Nephron progenitor cell (in vitro differentiated cells): ENCODE measurements at places on chromosomes 2 and 18.
A peak's percentile ranks its signal among the peaks of the same experiment; 100 is the strongest.

DNA sequence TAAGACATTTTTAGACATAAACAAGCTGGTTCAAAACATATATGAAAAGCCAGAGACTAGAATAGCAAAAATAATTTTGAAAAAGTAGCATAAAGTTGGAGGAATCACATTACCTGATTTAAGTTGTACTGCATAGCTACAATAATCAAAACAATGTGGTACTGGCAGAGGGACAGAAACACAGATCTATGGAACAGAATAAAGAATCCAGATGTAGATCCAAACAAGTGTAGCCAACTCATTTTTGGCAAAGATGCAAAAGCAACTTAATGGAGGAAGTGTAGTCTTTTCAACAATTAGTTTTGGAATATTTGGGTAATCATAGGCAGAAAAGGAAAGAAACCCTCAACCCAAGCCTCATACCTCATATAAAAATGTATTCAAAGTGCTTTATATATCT lies 278.7 kb upstream of the ZNF521 start:
- DNase-seq: no peak

GRCh38 chr2:100720445-100720844 lies 99.5 kb upstream of the NPAS2 start:
- no peak for DNase-seq

DNA sequence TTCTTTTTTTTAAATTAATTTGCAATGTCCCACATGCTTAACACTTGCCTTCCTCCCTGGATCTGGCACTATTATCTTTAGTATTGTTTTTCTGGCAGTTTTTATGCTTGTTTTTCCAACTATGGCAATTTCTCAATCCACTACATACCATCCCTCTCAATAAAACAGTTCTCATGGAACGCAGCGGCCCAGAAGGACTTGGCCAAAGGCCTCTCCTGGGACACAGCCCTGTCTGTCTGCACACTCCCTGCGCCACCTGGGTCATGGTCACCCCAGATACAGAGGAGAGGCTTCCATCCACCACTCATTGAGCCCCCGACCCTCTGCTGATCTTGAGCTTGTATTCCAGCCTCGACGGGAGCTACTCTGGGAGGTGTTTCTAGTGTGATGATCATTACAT lies 91.2 kb downstream of the TWIST2 start:
- no peak for DNase-seq

GRCh38 chr2:232417489-232417888 lies 10.8 kb downstream of the ALPG start:
- DNase-seq: no peak

GRCh38 chr2:185006481-185006880 lies 408.2 kb downstream of the ZNF804A start:
- DNase-seq: no peak

- no peak for DNase-seq
Observed at GRCh38 chr2:62263076-62263715, 67.3 kb downstream of the B3GNT2 start.

DNA sequence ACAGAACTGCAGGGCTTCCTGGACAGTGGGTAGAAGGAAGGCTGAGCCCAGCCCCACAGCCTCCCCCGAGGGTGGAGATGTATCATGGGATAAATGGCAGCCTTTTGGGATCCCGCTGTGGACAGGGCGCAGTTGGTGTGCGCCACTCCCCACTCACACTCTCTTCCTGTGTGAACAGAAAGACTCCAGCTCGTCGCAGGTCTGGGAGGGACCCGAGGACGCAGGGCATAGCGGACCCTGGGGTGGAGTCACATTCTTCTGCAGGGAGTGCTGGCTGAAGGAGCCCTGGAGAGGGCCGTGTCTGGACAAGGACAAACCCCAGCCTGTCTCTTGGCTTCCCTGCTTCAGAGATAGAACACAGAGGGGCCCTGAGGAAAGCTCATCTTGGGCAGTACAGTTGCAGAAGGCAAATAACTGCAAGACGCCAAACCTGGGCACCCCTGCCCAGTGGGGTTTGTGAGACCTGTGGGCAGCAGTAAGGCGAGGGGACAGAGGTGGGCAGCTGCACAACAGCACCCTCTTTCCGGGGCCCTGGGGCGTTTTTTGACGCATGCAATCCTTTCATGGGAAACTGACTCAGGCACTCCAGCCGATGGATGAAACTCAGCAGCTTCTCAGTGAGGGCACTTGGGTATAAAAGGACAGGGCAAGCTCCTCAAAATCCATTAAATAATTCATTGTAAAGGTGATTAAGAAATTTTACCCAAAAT lies 101.9 kb downstream of the USP40 start:
- DNase-seq: no peak

DNA sequence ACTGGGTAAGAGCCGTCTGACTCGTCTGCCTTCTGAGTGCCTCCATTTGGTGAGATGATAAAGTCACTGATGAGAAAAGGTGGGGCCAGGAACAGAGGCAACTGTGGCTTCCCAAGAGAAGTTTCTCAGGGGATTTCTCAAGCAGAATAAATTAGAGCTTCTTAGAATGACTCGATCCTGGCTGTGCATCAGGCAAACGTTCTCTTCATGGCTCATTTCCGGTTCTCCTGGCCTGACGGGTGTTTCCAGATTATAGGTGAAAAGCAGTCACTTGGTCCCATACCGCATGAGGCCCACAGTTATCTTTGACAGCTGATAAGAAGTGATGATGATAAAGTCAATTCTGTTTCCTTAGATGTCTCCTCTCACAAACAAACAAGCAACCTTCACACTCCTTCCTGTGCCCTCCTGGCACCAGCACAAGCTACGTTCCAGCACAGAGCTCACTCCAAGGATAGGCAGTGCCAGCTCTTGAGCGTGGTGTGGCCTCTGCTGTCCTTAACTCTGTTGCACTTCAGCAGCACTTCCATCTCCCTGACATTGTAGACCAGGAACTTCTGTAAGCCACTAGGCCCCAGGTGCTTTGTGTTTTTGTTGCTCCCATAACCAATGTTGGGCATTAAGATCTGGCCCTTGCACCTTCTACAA lies 37.8 kb upstream of the KCNF1 start:
- no peak for DNase-seq

- DNase-seq: no peak
Observed at GRCh38 chr2:185338104-185338503, 400.5 kb upstream of the FSIP2 start.

- peak; percentile 63 for DNase-seq
Observed at GRCh38 chr2:39665811-39666490, at the start of gene TMEM178A. TSS of gene TMEM178A (plus strand) at chr2:39665917. CDS start at chr2:39665975, 58 bp downstream.
